ENCODE measurements at places on chromosomes 13 and 19.

DNA sequence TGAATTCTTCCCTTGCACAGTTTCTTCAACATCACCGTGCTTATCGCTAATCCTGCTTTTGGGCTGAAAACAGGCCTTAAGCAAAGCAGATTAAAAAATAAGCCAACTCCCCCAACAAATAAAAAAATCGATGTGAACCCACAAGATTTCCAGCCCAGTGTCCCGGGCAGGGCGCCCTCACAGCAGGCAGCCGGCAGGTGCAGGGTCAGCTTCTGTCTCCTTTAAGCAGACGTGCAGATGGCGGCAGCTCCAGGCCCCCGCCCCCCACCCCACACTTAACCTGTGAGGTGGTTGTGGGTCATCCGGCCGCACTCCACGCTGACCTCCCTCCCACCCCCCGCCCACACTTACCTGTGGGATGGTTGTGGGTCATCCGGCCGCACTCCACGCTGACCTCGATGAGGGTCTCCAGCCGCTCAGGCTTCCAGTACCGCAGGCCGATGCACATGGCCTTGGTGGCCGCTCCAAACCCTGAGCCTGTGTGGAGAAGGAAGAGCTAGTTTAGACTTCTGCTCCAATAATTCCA is 19.8 kb downstream of the ADPRHL1 start:
- DNase-seq: no peak

- no peak for DNase-seq
These were observed 236.1 kb downstream of the RGCC start for GRCh38 chr13:41693434-41693833.

GRCh38 chr19:38727868-38728660 is 16.2 kb downstream of the CAPN12 start:
- no peak for DNase-seq

- DNase-seq: no peak
These were observed 7.7 kb upstream of the CDADC1 start for GRCh38 chr13:49240017-49240416.

DNA sequence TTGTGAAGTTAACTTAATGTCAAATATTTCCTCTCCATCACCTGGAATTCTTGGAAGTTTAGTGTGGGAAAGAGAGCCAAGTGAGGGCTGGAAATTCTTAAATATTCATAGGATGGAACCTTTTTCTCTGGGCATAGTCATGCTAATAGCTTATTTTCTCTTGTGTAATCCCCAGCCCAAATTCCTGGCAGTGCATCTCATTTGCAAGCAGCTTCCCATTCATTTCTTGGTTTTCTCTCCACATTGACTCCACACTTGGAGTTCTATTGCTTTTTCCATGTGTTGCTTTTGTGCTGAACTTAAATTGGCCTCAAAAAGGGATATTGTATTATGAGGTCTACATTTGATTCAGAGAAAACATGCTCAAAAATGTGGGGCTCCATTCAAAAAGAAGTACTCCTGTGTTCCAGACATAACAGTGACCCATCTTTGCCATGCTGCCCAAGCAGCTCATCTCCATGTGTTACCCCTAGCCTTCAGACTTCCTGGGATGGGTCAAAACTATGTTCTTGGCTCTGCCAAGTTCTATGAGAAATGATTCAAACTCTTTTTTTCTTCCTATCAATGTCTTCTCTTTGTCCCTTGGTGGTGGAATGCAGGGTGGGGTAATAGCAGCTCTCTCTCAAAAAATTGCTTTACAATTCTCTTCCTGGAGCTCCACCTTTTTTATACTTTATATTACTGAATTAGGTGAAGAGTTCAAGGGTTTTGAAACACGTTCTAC is 2471.5 kb downstream of the PCDH9 start:
- DNase-seq: no peak

DNA sequence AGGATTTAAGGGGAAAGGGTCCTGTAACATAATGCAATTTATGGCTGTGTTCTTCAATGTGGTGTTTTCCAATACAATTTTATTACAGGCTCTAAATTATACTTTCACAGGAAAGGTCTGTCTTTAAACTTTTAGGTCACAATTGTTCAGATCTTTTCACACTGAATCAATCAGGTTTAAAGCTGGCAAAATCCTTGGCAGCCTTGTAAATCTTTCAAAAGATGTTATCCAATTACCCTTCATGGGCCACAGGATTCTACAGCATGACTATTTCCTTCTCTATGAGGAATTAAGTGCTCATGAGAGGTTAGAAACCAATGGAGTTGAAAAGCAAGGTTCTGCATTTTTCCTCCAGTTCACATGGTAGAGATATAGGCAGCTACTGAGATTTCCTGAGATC is 211.5 kb upstream of the MIR17HG start:
- DNase-seq: no peak

- DNase-seq: peak; percentile 22
These were observed 1.1 kb upstream of the SWSAP1 start for GRCh38 chr19:11373166-11373884.

GRCh38 chr19:50268501-50268900 is 60.7 kb downstream of the KCNC3 start:
- no peak for DNase-seq

- peak; percentile 95 for DNase-seq
These were observed at the start of gene ALKBH7 for GRCh38 chr19:6372594-6373095. Gene ALKBH7 (plus strand): TSS chr19:6372794. CDS start chr19:6372821, 27 bp downstream.

DNA sequence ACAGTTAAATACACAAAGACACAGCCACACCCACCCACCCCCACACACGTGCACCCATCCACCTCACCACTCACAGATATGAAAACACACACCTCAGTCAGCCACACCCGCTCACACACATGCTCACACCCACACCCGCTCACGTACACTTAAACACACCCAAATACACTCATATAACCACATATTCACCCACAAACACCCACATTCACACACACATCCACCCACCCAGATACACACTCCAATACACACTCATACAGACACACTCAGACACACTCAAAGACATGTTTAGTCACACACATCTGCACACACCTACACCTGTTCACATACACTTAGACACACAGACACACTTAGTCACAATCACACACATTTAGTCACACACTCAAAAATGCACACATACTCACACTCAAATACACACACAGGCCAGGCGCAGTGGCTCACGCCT is 30.6 kb downstream of the ADGRL1 start:
- no peak for DNase-seq

DNA sequence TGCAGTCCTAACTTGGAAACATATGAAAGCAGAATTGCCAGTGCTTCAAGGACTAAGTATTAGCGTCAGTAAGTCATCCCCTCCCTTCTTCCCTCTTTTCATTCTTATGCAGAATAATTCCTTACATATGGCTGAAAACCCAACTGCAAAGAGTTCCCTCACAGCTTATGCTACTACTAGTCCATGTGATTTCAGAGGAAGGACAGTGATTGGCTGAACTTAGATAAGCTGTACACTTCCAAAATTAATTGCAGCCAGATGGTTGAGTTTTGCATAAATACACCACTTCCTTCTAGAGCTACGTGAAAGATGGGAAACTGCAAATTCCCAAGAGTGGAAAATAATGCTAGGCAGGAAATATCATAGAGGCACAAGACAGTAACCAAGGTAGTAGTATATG is 730.4 kb downstream of the OLFM4 start:
- DNase-seq: no peak

DNA sequence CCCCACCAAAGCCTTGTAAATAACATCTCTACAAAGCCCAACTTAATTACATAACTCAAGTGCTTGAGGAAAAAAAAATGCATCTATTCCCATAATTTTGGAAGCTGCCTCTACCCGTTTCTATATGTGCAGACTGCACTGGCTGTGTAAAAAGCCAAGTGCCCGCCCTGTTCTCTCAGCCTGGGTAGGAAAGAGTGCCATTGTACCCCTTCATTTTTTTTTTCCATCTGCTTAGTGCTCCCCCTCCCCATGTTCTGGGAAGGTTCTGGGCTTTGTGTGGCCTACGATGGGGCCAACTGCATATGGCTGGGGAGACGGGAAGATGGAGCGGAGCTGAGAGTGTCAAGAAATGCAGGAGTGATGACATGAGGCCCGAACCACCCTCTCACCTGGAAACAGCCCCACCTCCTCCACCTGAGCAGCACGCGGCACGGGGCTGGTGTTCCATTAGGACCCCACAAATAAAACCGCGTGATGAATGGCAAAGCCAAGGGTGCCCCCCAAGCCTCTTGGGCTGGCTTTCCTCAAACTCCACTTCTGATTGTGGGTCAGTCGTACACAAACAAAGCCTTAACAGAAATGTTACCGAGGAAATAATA is 42.1 kb downstream of the TSHZ3 start:
- DNase-seq: no peak

DNA sequence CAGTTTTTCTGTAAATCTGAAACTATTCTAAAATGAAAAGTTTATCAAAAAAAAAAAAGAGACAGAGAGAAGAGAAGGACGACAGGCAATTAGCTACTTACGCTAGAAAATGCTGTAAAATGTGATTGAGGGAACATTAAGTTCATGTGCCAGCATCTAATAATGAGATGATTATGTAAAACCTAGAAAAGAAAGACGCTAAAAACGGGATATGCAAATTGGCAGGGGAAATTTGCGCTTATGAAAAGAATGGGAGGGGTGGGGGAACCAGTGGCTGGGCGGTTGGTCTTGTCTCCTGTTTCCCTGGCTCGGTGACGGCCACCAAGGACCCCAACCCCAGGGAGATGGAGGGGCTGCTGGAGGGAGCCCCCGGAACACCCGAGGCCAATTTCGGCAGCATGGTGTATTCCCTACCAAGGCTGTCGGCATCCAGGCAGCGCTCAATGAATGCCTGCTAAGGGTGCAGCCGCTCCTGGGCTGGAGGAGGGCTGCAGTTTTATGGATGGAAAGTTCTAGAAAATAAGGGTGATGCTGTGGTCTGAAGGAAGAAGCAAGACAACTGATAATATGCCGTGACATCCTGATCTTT is 34.2 kb downstream of the GNG7 start:
- no peak for DNase-seq

DNA sequence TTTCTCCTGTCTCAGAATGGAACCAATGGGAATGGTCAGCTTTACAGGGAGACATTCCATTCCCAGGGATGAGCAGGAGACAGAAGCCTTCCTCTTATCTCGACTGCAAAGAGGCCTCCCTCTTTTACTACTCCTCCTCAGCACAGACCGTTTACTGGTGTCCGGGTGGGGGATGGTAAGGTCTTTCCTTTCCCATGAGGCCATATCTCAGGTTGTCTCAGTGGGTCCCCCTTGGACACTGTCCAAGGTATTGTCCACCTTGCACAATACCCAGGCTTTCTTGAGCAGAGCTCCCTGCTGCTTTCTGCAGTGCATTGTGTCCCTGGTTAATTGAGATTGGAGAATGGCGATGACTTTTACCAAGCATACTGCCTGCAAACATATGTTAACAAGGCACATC is 7.5 kb upstream of the ZNF808 start:
- DNase-seq: no peak

DNA sequence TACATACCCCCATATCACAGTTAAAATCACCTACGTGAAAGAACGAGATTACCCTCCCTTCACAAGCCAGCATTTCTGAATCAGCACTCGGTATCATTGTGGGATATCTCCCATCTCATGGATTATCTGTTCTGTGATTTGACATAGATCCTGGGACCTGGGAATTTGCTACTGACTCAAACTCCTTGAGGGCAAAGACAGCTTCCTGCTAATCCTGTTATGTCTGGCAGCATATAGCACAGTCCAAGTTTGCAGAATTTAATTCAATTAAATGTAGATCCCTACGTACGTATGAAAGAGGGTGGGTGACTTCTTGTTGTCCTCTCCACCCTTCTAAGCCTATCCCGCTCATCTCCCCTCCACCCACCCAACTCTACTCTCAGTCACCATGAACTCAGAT is 476.5 kb downstream of the KLF5 start:
- DNase-seq: no peak

GRCh38 chr19:16825312-16826052 is 3.7 kb upstream of the SIN3B start:
- DNase-seq: no peak

- DNase-seq: no peak
These were observed 1.1 kb upstream of the ARHGAP35 start for GRCh38 chr19:46859637-46860124.

GRCh38 chr13:99422586-99423220 is 78.6 kb upstream of the TM9SF2 start:
- DNase-seq: no peak

DNA sequence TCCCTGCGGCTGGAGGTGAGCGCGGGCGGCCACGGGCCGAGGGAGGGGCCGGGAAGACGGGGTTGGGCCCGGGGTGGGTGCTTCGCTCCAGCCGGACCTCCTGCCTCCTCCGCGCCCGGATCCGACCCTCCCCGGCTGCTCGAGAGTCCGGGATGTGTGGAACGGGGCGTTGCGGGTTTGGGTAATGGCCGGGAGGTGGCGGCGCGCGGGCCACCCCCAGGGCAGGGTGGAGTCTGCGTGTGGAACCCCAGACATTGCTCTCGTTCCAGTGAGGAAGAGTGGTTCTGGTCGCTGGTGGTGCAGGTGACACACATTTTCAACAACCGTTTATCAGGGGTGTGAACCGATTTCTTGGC is 38.8 kb downstream of the ARHGEF7 start:
- no peak for DNase-seq
